ENCODE measurements at places on chromosomes 6 and 20.

- DNase-seq = no peak
Observed at GRCh38 chr6:70236343-70236742, 66.5 kb downstream of the COL9A1 start.

GRCh38 chr6:63188828-63189227, 22.4 kb upstream of the FKBP1C start:
- no peak for DNase-seq

GRCh38 chr20:5180933-5181332, 54.1 kb downstream of the CDS2 start:
- DNase-seq = no peak

GRCh38 chr6:34638834-34639736, 57.5 kb downstream of the ILRUN start:
- no peak for DNase-seq

GRCh38 chr6:21201637-21202350, 391.8 kb upstream of the SOX4 start:
- no peak for DNase-seq

DNA sequence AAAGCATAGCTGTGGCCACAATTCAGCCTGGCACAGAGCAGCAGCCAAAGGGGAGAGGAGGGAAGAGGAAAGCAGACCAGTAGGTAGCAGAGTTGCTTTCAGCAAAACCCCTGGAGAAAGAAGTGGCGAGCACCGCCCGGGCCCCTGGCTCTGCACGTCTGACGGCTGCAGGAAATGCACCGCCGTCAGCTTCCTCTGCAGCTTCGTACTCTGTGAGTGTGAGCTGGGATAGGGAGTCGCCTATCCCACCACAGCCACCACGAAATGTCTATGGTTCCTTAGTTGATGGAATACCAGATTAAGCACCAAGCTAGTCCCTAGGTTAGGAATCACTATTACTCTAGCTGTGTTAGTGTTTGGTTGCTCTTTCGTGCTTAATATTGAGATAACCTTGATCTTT, 79.9 kb upstream of the NAA20 start:
- DNase-seq = no peak
